Hindlimb muscle (tissue), 1 donor: ENCODE measurements at places on chromosomes 1 and 21. TPM values are rescaled to one million over a fixed set of nuclear protein-coding genes. Genes with fewer than 3 reads are reported as not detected.
A peak's percentile ranks its signal among the peaks of the same experiment; 100 is the strongest.

GRCh38 chr1:206521694-206522402, 14.5 kb downstream of the RASSF5 start:
- no peak for DNase-seq

- DNase-seq: no peak
Measured at GRCh38 chr1:170700842-170701615, 37.1 kb downstream of the PRRX1 start.

DNA sequence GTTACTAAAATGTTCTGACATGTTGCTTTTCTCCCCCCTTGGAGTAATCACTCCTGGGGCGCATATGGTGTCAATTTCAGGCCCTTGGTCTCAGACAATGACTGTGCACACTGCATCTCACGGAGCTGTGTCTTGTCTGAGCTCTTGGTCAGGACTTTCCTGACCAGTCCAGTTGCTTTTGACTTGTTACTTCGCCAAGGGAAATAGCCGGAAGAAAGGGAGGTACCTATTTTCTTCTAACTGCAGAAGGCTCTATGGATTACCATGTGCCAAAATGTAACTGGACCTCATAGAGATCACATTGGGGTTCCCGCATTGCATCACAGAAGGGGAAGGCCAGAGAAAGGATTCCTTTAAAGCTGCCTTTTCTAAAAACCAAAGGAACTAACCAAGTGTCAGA, 68.6 kb downstream of the SPAG17 start:
- peak; percentile 81 for DNase-seq

DNA sequence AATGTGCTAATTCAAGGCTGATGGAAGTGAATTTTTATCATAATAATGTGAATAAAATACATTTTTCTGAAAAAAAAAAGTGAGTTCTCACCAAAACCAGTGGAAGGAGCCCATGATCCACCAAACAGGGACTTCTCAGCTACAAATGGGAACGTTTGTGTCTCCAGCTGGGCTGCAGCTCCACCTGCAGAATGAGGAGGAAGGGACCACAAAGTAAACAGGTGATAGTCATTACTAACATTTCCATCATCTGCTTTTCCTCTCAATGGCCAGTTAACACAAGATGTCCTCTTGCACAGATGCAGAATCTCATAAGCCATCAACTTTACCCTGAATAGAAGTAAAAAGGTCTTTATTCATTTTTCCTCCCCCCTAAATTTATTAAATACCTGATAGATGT, 246.2 kb downstream of the MRPL39 start:
- no peak for DNase-seq

- DNase-seq: no peak
Measured at GRCh38 chr1:199226163-199226562, 587.3 kb downstream of the PTPRC start.

DNA sequence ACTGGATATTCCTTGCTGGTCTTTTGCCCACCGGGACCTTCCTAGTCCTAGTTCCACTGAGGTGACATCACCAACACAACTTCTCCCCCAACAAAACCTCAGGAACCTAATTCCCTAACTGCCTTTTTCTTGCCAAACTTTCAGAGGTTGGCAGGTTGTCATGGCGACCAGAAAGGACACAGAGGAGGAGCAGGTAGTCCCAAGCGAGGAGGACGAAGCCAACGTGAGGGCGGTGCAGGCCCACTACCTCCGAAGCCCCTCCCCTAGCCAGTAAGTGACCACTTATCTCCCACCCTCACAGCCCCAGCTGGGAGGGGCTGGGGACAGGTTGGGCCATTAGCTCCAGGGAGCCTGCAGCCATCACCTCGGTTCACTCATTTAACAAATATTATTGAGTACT, 815 bp downstream of the STYXL2 start:
- DNase-seq: no peak

DNA sequence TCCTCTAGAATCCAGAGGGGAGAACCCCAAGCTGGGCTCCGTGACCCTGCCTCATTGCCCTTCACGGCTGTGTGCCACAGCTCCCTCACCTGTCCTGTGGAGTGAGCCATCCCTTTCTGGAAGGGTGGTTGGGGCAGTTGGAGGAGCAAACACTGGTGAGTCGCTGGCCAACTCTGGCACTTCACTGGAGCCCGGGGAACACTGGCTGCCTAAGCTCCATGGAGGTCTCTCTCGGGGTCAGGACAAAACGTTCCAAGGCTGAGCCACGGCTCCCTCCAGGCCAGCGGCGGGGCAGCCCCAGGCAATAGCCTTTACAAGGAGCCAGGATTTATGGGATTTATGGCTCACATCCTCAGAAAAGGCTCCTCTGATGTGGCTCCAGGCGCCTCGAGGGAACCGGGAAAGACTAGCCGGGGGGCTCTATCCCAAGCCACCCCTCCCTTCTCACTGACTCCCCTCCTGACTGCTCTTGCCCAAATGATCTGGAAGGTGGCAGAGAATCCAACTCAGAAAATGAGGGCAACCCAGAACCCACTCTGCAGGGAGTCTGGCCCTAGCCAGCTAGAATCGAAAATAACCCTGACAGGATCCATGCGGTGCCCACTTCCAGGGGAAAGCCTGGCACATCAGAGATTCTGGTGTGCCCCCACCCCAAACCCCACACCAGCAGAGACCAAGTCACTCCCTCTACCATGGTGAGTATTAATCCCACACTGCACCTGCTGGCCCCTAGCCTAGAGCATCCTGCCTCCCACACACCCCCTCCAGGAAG, 75.2 kb downstream of the GLIS1 start:
- DNase-seq: no peak

- peak; percentile 82 for DNase-seq
Measured at GRCh38 chr21:16330082-16330907, 600.5 kb downstream of the USP25 start.

GRCh38 chr1:31574749-31575368, 1.5 kb upstream of the TINAGL1 start:
- no peak for DNase-seq

DNA sequence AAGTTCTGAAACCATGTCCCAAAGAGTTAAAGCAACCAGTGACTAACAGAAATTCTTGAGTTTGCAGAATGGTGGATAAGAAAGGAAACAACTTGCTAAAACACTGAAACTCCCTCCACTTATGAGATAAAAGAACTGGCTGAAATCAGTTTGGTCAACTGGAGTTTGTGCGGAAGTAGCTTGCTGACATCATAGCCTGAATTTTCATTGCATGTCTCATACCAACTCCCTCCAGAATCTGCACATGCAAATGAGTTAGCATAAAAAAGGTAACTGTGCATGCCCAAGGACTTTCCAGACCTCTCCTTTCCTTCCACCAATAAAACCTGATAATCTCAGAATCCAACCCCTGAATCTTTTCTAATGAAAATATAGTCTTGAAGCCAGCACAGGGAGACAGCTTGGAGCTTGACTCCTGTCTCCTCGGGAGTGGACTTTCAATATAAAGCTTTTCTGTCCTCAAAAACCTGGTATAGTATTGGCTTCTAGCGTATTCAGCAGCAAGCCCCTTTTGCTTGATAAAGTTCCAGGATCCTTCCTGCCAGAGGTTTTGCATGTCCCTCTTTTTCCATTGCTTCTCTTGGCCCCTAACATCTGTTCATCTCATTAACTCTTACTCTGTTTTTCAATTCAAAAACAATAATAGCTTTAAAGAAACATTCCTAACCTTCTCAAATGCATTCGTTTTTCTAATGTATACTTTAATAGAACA, 785.8 kb upstream of the ADGRL4 start:
- DNase-seq: peak; percentile 67

DNA sequence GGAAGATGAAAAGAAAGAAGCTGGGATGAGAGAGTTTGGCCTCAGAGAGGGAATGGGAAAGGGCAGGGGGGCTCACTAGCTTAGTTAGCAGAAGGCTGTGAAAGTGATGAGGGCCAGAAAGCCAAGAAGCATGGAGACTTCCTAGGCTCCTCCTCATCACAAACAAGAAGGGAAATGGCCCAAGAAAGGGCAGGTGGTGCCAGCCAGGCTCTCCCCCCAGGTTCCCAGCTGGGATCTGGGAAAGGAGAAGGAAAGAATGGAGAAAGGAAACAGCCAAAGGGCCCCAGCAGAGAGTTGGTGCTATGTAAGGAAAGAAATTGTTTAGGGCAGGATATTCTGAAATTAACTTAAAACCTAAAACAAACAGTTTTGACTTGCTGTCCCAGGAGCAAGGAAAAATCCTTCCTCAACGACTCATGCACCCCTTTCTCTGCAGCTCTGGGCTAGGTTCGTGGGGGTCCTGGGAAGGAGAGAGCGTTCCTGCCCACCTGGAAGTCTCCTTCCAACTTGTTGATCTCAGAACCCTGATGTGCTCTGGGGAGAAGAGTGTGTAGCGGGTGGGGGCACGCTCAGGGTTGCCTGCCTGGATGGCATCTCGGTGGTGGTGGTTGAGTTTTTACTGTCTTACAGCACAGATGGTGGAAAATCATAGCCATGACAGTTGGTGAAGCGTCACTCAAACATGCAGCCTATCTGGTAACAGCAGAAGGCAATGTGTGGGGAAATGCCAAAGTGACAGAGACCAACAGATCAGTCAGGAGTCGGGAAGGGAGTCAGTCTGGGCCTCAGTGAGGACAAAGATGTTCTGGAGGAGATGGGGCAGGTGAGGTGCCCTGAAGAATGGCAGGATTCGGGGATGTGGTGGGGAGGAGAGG, 147.3 kb downstream of the CLIC6 start:
- no peak for DNase-seq

- no peak for DNase-seq
Measured at GRCh38 chr1:62230718-62231117, 36.1 kb downstream of the L1TD1 start.

GRCh38 chr1:221725735-221726672, 15.9 kb downstream of the DUSP10 start:
- no peak for DNase-seq

DNA sequence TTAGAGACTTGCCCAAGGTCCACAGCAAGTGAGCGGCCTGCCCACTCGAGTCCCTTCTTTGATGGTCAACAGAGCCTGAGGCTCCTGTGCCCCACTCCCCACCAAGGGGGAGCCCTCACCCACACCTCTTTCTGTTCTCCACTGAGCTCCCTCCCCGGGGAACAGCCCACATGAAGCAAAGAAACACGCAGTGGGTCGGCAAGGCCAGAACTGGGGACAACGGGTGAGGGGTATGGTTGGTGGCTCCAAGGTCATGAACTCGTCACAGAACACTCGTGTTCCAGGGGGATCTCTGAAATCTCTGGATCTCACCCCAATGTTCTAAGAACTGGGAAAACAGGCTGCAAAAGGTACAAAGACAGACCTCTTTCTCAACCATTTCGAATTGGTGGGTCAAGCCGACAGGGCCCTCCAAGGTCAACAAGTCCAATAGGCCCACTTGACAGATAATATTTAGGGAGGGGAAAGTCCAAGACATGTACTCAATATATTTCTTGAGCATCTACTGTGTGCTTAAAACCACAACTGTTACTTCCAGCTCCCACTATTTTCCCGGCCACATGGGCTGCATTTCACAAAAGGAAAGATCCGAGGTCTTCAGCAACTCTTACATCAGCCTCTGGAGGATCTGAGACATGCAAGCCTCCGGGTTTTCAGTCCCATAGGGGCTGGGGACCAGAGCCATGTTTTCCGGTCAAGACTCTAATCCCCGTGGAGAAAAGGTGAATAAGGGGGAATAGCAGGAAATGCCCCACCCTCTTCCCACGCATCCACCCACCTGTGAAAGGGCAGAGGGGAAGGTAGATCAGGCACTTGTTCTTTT, 1.1 kb upstream of the RAP1GAP start:
- DNase-seq: no peak

DNA sequence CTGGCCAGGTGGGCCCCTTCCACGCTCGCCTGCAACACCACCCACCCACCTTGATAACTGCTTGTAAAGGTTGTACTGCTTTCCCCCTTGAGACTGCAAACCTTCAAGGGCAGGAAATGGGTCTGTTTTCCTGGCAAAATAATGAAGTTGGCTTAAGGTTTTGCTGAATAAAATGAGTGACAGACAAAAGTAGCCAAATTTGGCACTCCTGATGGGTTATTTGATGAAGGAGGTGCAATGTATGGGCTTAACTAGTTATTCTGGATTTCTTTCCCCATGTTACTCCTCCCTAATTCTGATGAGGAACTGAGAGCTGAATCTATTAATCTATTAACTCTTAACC, 14.6 kb upstream of the HLCS start:
- no peak for DNase-seq

- no peak for DNase-seq
Measured at GRCh38 chr1:222777463-222777862, 37.4 kb upstream of the DISP1 start.

DNA sequence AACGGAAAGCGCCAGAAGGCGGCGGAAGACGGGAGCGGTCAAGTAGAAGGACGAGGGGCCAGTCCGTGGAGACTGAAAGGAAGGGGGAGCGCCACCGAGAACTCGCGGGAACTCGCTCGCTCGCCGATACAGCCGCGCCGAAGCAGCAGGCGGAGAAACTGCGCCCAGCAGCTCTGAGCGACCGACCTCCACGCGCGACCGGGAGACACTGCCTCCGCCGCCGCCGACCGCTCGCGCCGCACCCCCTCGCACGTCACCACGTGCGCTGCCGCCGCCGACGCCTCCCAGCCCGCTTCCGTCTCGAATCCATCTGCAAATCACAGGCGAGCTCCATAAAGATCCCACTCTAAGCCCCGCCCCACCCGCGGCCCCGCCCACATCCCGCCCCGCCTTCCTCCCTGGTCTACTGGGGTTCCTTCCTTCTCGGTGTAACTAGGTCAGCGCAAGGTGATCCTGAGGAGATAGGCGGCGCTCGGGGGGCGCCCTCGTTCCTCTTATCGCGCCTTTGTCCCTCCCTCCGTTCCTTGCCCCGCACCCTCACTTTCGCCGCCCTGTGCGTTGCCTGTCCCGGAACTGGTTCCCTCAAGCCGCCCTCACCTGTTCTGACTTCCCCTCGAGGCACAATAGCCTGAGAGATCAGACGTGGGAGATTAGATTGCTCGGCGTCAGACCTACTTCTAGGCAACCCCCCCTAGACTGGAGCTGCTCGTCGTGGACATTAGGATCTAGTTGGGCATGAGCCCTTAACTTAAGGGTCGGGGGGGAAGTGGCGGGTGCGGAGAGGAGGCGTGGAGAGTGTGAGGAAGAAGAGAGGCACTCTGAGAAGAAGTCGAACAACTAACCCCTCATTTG, at the start of gene IVNS1ABP:
IVNS1ABP (minus strand) TSS at position 210 of the 852 bp plus-strand sequence. CDS start 7,750 bp downstream, outside the sequence.
- DNase-seq: peak; percentile 94

GRCh38 chr1:153741986-153742385, 14.1 kb downstream of the INTS3 start:
- no peak for DNase-seq

DNA sequence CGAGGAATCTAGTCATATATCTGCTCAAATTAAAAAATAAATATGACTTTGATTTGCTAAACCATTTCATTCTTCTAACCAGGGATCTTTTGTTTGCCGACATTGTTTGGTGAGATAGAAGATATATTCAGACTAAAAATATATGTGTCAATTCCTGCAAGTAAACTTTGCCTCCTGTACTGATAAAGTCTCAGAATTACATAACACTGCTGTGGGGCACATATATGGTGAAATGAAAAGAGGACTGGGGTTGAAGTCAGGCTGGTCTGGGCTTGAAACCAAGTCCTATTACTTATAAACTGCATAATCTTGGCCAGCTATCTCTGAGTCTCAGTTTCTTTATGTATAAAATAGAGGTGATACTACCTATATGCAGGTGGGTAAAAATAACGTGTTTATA, 9.8 kb downstream of the SCMH1 start:
- no peak for DNase-seq

GRCh38 chr1:156461781-156462647, 38.6 kb downstream of the MEF2D start:
- DNase-seq: no peak

The MAEL gene
- polyA plus RNA-seq: 0.99 TPM

The GJA9 gene
- polyA plus RNA-seq: 0.34 TPM

The VHLL gene
- not detected for polyA plus RNA-seq

The MCL1 gene
- polyA plus RNA-seq: 133 TPM

The S100A12 gene
- 1.0 TPM for polyA plus RNA-seq

The MIS18A gene
- polyA plus RNA-seq: 8.8 TPM

The HCN3 gene
- 4.0 TPM for polyA plus RNA-seq

The ANXA9 gene
- polyA plus RNA-seq: 3.8 TPM

The CD53 gene
- 12.5 TPM for polyA plus RNA-seq

The PAPPA2 gene
- polyA plus RNA-seq: 0.41 TPM
